ENCODE measurements at places on chromosomes 5 and 9. TPM values are rescaled to one million over a fixed set of nuclear protein-coding genes. Genes with fewer than 3 reads are reported as not detected.

SLC34A3 gene
- total RNA-seq, result not detected

PRUNE2 gene
- 63.8 TPM for total RNA-seq

MCC gene
- total RNA-seq, result 46.1 TPM

IQGAP2 gene
- total RNA-seq, result 1.4 TPM

Measured in glutamatergic neuron (in vitro differentiated cells).